Activated T-helper 2 cell treated with anti-CD3 and anti-CD28 coated beads, Interferon-gamma antibody, Interleukin-2, Interleukin-4, amounts not matched to agents 10 μg/mL and 5 μg/mL and 100 μg/mL, durations not matched to agents 14 hours and 24 hours and 36 hours (primary cell): ENCODE measurements at places on chromosomes 11 and 22. TPM values are rescaled to one million over a fixed set of nuclear protein-coding genes. Genes with fewer than 3 reads are reported as not detected.
A peak's percentile ranks its signal among the peaks of the same experiment; 100 is the strongest.

DNA sequence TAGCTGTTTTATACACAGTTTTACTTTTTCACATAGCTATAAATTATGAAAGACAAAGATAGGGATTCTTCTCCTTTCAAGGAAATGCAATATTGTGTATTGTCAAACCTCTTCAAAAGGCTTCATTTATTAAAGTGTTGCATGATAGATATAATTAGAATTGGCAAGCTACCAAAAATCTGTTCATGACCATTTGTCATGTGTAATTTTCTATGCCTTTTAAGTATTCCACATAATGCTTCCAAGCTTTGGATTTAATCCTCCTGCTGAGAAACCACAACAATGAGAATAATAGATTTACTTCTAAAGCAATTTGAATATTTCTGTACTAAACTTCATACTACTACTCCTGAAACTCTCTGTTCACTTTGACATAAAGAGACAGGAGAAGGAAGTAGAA, 403.2 kb upstream of the CCDC179 start:
- DNase-seq = no peak
- no peaks in the 10 kb centered on the region for H3K27me3 ChIP-seq
- H3K4me3 ChIP-seq = no peak overlapping the region
- H3K27ac ChIP-seq = no peak overlapping the region
- H3K4me1 ChIP-seq = no peaks in the 10 kb centered on the region

Gene IGHMBP2
- 31.3 and 31.6 TPM in 2 replicates for total RNA-seq

DNA sequence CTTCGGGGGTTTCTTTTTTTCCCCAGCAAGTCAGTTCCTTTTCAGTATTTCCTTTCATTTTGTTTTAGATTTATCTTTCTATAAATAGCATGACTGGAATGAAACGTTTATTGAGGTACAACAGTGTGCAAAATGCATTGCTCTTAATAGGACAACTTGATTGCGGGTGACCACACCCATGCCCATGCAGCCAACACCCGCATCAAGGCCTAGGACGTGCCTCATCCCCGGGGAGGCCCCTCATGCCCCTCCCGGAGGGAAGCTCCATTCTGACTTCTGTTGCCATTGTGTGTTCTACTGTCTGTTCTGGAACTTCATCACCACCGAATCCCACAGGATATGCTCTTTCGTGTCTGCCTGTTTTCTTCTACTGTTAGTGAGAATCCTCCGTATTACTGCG, 82.2 kb downstream of the RPS6KA4 start:
- no peaks in the 10 kb centered on the region for H3K36me3 ChIP-seq
- no peak overlapping the region for H3K4me3 ChIP-seq
- H3K27ac ChIP-seq = no peak overlapping the region
- no peaks in the 10 kb centered on the region for H3K4me1 ChIP-seq
- peaks cover 14% of the 10 kb centered on the region for H3K27me3 ChIP-seq

- H3K27ac ChIP-seq = no peak overlapping the region
- DNase-seq = no peak
- no peaks in the 10 kb centered on the region for H3K36me3 ChIP-seq
- H3K27me3 ChIP-seq = peaks cover 6% of the 10 kb centered on the region
Measured at GRCh38 chr11:125874556-125875124, 12.8 kb upstream of the HYLS1 start.

- peaks cover 20% of the 10 kb centered on the region for H3K36me3 ChIP-seq
- DNase-seq = peak; percentile 88
- peak overlapping the region; percentile 83 for H3K4me3 ChIP-seq
- peak overlapping the region; percentile 88 for H3K27ac ChIP-seq
Measured at GRCh38 chr11:64745189-64745520, 1.2 kb upstream of the RASGRP2 start.

- no peak overlapping the region for H3K4me3 ChIP-seq
- DNase-seq = no peak
- H3K27ac ChIP-seq = no peak overlapping the region
- no peaks in the 10 kb centered on the region for H3K27me3 ChIP-seq
Measured at GRCh38 chr22:49024775-49025440, 802.8 kb downstream of the BRD1 start.

GRCh38 chr11:115488945-115489344, 15.3 kb downstream of the CADM1 start:
- no peak overlapping the region for H3K4me3 ChIP-seq
- H3K36me3 ChIP-seq = no peaks in the 10 kb centered on the region

Gene CHRM1
- total RNA-seq = not detected in 2 replicates

DNA sequence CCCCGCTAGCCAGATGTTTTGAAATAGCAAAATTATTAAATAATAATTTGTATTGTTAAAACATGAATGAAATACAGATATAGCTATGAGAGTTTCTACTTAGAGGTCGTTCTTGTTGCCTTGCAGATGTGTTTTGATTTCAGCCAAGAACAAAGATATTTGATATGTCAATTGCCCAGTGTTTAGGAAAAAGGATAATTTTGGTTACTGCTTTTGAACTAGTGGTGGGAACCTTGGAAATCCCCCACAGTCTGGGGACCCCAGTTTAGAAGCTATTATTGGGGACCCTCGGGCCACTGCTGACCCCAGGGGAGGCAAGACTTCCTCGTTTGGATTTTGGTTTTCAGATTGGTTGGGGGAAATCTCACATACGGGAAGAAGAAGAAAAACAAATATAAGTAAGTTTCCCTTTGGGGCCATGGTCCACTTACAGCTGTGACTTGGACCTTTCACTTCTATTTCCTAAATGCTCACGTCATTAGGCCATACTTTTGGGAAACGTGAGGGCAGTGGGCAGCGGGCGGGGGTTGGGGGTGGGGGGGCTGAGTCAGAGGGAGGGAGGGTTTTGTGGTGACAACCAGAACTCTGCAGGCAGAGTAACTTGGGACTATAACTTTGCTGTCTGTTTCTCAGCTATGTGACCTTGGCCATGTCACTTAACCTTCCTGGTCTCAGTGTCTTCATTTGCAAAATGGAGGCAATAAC, 37.0 kb downstream of the LDLRAD3 start:
- DNase-seq = no peak
- no peak overlapping the region for H3K27ac ChIP-seq
- peaks cover 2% of the 10 kb centered on the region for H3K27me3 ChIP-seq
- H3K4me1 ChIP-seq = no peaks in the 10 kb centered on the region

DNA sequence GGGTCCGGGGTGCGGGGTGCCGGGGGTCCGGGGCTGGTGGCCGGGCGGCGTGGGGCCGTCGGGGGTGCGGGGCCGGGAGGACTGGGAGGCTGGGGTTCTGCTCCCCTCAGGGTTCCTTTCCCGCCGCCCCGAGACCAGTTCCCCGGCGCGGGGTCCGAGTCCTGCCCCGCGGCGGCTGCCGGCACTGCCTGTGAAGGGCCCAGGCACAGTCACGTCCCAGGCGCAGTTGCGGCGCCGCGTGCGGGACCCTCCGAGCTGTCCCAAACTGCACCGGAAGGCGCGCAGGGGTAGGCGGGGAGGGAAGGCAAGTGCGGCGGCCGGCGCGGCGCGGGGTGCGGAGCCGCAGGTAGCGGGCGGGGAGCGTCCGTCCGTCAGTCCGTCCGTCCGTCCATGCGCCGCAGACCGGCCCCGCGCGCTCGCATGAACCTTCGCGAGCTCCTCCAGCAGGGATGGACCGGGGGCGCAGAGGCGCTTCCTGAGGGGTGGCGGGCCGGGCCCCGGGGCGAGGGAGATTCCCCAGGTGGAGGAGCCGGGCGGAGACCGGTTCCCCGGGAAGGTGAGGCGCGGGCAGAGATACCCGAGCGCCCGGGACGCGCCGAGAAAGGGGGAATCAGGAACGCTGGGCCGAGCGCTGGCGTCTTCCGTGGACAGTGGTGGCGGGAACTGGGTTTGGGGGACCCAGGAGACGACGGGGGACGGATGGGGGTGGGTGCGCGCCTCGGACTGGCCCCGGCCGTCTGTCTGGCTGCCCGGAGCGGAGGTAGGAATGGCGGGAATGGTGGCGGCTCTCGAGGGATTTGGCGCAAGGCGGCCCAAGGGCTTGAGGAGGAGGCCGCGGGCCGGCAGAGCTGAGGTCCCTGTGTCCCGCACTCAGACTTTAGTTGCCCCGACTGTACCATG, 3.1 kb upstream of the ADORA2A start:
- H3K36me3 ChIP-seq = peaks cover 5% of the 10 kb centered on the region
- H3K4me1 ChIP-seq = peaks cover 40% of the 10 kb centered on the region
- no peak overlapping the region for H3K27ac ChIP-seq
- peak overlapping the region; percentile 77 for H3K4me3 ChIP-seq

Gene BTBD18
- not detected in 2 replicates for total RNA-seq

- DNase-seq = no peak
- H3K36me3 ChIP-seq = peaks cover 15% of the 10 kb centered on the region
- peaks cover 64% of the 10 kb centered on the region for H3K4me1 ChIP-seq
- no peaks in the 10 kb centered on the region for H3K27me3 ChIP-seq
Measured at GRCh38 chr11:47514825-47515647, 37.9 kb downstream of the CELF1 start.

GRCh38 chr11:34343153-34343552, 14.7 kb downstream of the ABTB2 start:
- no peak overlapping the region for H3K27ac ChIP-seq
- peaks cover 4% of the 10 kb centered on the region for H3K36me3 ChIP-seq
- H3K4me1 ChIP-seq = peaks cover 18% of the 10 kb centered on the region
- H3K4me3 ChIP-seq = no peak overlapping the region
- no peaks in the 10 kb centered on the region for H3K27me3 ChIP-seq
